ENCODE measurements at places on chromosomes 5 and 9.

DNA sequence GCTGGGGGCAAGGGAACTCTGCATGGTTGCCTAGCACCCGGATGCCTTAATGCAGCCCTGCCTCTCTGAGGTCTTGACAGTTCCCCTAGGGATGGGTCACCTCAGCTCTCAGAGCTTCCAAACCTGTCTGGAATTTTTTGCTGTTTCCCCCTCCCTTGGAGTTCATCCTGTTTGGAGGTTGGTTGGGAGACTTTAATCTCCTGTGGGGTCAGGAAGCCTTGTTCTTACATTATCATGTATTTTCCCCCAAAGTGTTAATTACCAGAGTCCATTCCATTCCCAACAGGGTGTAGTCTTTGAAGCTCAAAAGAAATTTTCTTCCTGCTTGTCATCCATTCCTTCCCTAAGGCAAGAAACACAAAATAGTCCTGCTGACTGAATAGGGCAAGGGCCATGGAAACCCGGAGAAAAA, 150.3 kb upstream of the SPRY4 start:
- DNase-seq, result no peak

GRCh38 chr5:76544268-76544926, 78.8 kb downstream of the F2RL2 start:
- DNase-seq, result peak; percentile 55

DNA sequence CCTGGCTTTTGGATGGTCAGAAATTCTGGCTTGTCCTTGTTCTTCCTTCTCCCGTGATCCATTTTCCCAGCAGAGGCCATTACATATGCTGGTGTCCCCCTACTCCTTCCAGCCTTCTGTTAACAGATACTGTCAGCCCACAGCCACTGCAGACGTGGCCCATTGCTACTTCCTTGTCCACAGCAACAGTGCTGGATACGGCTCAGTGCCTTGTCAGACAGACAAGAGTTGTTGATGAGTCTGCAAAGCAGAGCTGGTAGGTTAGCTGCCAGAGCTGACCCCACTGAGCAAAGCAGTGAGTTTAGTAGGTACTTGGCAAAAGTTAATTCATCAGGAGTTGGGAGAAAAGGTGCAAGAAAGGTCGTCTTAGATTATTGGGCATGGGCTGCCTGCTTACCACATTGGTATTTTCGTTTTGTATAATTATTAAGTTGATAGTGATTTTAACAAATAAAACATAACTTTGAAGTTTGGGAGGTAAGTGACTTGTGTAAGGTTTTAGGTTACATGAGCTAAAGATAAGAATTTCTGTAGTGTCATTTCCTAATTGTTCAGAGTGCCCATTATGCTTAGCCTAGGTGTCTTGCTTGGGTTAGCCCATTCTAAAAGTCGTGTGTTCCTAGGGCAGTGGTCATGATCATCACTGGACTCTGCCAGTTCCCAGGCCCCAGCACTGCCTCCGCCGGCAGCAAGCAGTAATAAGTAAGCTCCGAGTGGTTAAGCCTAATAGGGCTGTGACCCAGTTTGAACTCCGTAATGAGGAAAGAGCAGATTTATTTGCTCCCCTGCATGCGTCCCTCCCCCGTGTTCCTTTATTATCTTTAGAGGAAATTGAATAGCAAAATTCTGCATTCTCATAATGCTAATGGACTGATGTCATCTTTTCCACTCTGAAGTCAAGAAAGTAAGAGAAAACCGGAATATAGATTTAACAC, 292.0 kb downstream of the FANCC start:
- DNase-seq, result no peak

DNA sequence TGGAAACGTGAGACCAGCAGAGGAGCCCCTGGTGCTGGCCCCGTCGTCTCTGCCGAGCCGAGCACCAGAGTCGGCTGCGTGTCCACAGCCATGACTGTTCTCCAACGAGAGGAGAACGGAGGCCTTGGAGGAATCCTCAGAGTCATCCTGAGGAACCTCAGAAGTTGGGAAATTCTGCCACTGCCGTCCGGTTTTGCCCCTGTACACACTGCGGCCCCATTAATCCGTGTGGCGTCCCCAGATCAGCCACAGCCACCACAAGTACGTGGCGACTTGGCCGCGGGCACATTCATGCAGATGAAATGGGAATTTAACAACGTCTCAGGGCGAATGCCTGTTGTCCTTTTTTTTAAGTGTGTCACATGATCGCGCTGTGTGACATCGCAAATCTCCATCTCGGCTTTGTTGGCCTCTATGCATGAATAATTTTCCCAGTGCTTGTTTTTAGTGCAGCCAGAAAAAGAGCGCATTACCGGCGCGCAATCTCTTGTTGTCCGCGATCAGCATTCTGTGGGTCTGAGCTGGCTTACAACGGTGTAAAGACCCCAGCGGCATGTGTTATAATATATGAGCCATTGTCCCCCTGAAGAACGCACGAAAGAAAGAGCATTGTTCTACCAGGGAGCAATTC, 323.0 kb upstream of the IRX4 start:
- no peak for DNase-seq

- DNase-seq, result no peak
Measured at GRCh38 chr9:16112116-16112515, 559.3 kb downstream of the CCDC171 start.

- DNase-seq, result no peak
Measured at GRCh38 chr5:113266227-113266912, 168.4 kb downstream of the TSSK1B start.

DNA sequence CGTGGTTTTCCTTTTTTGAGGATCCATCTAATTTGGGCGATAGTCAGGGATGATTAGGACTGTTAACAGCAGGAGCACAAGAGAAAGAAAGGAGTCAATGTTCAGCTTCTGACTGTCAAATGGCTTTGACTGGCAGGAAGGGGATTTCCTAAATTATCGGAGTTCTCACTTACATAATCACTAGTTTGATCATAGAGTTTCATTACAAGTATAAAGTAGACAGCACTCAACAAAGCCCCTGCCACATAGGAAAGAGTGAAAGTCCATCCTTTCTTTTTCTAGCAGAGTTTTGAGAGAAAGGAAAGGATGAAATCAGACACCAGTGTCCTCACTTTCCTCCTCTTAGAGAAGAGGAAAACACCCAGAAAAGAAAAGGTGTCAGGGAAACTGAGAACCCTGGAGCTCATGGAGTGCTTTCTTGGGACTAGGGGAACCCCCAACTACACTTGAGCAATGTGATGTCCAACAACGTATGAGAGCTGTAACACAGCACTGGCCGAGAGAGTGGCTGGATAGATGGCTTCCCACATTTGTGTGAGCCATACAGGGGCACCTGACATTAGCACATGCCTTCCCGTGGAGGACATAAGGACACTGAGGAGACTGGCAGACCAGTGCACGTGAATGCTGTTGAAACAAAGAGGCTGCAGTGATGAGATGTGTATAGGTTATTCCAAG, 26.0 kb upstream of the LPAR1 start:
- no peak for DNase-seq

DNA sequence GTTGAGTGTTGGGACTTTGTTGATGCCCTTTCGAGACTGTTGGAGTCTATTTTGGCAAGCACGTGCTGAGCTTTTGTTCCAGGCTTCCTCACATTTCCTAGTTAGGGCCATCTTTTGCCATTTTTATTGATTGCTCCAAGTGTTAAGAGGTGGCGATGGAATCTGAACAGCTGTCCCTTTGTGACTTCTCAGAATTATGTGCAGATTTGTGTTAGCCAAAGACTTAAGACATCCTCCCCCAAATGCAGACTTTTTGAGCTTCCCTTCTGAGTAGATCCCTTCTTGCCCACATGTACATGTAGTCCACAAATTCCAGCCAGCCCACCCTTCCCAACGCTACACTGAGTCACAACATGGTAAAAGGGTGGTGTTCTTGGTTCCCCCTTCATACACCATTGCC, 59.2 kb downstream of the SPIN1 start:
- DNase-seq, result no peak

GRCh38 chr5:99104538-99105132, 175.8 kb upstream of the CHD1 start:
- DNase-seq, result no peak

DNA sequence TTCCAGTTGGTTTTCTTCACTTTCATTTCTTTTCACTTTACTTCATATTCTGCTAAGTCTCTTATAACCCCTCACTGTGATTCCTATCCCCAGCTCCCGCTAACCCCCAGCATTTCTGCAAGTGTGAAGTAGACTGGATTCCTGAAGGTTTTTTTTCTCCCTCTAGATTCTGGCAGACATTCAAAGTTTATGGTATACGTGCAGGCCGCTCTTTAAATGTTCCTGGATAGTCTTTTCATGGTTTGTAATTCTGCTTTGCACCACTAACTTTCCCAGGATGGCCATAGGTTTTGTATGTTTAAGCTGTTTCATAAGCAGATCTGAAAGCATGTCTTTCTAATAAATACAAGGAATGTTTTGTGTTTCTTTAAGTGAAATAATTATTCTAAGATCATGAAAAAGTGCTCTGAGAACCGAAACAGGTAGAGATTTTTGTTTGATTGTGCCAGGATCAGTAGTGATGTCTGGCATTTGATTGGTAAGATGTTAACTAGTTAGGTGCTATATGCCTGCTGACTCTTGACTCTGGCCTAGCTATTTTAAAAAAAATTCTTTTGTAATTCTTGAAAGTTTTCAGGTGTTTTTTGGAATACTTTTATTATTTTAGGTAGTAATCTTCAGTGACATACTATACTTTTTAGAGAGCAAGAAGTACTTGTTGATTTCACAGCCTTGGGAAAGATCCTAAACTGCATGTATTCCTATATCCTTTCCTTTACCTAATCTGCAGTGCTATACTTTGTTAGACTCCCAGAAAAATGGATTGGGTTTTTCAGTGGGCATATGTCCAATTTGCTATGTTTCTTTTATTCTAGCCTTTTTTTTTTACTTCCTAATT, 29.7 kb downstream of the CNOT6 start:
- no peak for DNase-seq

DNA sequence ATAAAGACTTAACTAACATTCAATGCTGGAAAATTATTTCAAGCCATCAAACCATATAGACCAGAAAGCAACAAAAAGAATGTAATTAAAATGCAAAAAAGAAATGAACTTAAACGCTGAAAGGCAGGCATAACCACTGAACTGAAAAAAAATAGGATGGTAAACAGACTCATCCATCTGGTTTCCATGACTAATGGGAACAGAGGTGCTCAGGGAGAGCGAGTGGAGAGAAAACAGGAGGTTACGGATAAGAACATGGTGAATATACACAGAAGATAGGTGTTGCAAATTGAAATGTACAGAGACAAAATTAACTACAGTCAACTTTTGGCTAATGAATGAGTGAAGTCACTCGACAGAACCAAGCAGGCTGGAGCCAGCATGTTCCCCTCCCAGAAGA, 43.5 kb upstream of the RNF38 start:
- no peak for DNase-seq

- no peak for DNase-seq
Measured at GRCh38 chr5:177496727-177497291, 595 bp downstream of the PDLIM7 start.

DNA sequence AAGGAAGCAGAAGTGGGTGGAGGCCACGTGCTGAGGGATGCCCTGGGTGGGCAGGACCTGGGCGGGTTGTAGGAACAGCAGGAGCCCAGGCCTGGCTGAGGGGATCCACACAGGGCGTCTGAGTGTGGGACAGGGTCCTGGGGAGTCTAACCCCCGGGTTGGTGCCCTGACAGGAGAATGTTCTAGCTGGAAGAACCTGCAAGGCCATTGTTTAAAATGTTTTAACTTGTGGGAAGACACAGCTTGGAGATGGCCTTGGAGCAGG, 33.9 kb upstream of the SUSD3 start:
- DNase-seq, result no peak

- no peak for DNase-seq
Measured at GRCh38 chr5:135890867-135891266, 4.8 kb downstream of the IL9 start.

- no peak for DNase-seq
Measured at GRCh38 chr9:95181835-95182234, 135.7 kb downstream of the FANCC start.

DNA sequence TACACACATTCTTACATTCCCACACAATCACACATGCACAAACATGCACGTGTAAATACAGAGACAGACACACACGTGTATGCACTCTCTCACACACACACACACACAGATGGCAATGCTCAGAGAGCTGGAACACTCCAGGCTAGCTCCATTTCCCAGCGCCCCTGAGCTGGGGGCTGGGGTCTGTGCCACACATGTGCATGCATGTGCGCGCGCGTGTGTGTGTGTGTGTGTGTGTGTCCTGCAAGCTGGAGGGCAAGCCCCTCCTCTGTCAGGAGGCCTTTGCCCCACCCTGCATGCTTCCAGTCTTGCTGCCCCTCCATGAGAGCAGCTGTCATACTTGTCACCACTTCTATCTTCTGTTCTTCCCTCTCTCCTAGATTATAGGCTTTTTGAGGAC, 16.6 kb upstream of the S1PR3 start:
- no peak for DNase-seq

DNA sequence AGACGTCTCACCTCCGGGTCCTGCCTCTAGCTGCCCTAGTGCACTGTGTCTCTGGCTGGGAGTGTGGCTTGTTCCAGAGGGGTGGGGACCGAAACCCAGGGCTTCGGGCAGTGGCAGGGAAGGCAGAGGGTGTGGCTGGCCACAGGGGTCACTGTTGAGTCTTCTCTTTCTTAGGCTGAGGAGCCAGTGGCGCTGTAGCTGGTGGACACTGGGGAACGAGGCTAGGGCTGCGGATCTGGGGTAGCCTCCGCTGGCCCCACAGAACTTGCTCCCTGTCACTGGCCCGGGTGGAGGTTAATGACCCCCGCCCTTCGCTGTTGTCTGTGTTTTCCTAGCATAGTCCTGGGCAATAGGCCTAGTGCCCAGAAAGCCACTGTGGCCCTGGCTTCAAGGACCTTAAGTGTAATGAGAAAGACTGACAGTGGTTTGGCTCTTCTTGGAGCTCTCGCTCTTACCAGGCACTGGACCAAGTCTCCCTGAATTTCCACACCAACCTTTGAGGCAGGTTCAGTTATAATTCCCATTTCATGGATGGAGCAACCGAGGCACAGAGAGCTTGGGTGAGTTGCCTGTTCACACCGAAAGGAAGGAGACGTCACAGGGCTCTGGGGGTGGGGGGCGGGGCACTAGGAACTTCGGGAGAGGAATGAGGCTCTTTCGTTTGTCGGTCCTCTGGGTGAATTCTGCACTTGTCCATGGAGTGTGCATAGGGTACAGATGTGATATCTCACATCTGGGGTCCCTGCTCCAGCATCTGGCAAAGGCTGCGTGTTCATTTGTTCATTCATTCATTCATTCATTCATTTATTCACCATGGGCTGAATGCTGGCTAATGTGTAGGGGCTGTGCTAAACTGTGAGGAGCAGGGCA, 4.8 kb upstream of the IER5L start:
- no peak for DNase-seq

Measured in bone marrow (tissue), 2 donors.